ENCODE measurements at places on chromosomes 16 and 17.

DNA sequence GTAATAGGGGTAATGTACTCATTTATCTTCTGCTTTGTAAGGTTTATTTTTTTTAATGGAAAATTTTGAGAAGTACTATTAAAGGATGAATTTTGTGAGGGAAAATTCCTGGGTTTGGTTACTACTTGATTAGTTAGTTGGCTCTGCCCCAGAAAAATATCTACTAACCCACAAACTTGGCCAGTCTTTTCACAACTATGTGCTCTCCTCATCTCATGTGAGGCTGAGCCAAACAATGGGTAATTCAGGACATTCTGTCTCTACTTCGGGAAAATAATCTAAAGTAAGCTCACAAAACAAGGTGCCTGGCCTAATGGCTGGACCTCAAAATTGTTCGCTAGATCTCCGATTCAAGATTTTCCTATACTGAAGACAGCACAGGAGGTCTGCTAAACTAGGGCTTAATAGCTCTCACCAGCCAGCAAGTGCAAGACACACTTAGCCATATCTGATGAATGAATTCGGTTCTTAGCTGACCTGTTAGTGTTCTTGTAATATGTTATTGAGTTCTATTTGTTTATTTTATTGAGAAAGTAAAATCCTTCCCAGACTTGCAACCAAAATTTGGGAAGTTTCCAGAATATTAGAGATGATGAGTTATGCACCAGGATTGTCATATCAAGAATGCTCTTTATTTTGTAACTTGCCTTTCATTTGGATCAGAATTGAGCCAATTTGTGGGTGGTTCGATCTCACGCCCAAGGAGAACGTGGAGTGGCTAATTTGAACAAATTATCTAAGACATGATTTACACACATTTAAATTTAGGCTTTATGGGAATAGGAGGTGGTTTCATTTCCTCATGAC is 5.7 kb downstream of the KCNJ16 start:
- DNase-seq = no peak

DNA sequence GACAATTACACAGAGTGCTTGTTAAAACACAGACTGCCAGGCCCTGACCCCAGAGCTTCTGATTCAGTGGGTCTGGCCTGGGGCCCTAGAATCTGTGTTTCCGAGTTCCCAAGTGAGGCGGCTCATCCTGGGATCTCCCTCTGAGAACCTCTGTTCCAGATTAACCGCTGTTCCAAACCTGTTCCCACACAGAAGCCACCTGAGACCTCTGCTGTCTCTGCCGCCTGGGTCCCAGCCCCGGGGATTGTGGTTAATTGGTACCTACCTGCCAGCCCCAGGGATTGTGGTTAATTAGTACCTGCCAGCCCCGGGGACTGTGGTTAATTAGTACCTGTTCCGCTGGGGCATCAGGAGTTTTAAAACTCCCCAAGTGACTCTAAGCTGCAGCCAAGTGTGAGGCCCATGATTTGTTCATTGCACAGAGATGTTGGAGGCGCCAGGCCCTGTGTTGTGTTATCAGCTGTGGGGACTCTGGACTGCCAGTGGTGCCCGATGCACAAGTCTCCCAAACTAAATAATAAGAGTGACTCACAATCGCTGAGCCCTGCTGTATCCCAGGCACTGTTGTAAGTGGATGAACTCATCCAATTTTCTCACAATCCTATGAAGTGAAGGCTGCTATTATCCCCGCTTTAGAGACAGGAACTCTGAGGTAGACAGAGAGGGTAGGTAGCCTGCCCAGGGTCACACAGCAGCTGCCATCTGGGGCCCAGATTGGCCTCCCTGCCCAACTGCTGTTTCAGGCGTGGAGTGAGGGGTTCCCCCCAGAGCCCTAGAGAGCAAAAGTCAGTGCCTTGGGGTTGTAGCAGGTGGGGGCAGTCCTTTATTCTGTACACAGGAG is 219.7 kb downstream of the IRF8 start:
- DNase-seq = no peak

DNA sequence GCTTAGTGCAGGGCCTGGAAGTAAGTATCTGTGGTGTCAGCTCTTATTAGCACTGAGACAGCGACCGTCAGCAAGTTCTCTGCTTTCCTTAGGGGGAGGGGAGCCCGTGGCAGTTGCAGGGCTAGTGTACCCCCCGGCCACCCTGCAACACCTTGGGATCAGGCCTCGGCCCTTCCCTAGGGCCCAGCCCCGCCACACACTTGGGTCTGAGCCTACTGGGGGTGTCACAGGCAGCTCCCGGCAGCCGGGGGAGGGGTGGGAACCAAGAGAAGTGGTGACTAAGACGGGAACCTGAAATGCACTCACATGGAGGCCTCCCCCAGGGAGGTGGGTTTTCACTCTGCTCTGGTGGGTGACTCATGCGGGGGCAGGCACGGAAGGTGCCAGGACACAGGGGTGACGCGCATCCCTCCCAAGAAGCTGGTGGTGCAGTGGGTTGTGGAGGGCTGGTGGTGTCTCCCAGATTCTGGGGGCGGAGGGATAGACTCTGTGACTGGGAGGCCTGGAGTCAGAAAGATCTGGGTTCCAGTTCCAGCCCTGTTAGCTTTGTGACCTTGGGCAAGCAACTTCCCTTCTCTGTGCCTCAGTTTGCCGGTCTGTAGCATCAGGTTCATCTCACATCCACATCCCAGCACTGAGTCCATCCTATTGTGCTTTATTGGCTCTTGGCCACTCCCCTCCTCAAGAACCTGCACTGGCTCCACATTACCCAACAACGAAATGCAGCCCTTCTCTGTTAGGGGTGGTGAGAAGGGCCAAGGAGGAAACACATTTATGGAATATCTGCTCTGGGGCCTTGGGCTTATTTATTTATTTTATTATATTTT is 44.5 kb downstream of the LAT start:
- DNase-seq = peak; percentile 11

GRCh38 chr17:12911239-12911638 is 106.6 kb downstream of the ELAC2 start:
- DNase-seq = no peak

- no peak for DNase-seq
These were observed 661 bp downstream of the LRRC3C start for GRCh38 chr17:39927929-39928857.

DNA sequence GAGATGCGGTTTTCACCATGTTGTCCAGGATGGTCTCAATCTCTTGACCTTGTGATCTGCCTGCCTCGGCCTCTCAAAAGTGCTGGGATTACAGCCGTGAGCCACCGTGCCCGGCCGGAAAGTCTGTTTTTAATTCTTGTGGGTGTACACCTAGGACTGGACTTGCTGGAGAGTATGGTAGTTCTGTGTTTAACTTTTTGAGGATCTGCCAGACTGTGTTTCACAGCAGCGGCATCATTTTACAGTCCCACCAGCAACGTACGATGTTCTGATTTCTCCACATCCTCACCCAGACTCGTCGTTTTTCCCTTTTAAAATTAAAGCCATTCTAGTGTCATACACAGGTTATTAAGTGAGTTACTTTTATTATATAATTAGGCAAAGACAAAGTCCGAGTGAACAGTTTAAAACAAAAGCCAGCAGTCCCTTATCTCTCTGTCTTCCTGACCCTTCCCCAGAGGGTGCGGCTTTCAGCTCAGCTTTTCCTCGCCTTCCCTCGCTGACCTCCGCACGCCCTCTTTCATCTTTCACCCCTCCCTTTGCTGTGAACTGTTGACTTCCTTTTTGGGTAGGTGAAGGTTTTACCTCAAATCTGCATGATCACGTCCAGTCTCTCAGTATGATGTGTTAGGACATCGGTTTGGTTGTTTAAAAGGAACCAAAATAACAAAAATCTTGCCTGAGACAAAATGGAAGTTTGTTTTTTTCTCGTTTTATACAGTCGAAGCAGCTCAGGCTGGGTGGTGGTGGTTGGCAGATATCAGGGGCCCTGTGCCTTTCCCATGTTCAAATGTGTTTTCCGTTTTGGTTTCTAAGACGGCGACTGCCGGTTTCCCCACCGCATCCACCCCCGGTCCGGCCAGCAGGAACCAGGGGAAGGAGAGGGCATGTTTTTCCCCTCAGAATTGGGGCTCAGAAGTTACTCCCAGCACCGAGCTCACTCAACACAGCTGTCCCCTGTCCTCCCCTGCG is 18.0 kb downstream of the FAM234A start:
- DNase-seq = no peak

DNA sequence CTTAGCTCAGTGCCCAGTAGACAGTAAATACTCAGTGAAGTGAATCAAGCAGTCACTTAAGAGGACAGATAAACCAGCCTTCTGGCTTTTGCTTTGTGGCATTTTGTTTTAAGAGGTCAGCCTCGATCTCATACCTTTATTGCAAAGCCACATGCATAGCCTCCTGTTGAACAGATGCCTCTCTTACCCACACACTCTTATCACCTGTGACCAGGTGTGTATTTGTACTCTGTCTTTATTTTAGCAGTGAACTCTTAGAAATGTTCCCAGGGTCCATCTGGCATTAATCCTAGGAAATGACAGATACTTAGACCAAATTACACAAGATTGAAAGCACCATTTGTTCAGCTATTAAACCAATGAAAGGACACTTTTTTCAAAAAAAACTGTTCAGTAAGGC is 1426.5 kb downstream of the CDH11 start:
- DNase-seq = no peak

DNA sequence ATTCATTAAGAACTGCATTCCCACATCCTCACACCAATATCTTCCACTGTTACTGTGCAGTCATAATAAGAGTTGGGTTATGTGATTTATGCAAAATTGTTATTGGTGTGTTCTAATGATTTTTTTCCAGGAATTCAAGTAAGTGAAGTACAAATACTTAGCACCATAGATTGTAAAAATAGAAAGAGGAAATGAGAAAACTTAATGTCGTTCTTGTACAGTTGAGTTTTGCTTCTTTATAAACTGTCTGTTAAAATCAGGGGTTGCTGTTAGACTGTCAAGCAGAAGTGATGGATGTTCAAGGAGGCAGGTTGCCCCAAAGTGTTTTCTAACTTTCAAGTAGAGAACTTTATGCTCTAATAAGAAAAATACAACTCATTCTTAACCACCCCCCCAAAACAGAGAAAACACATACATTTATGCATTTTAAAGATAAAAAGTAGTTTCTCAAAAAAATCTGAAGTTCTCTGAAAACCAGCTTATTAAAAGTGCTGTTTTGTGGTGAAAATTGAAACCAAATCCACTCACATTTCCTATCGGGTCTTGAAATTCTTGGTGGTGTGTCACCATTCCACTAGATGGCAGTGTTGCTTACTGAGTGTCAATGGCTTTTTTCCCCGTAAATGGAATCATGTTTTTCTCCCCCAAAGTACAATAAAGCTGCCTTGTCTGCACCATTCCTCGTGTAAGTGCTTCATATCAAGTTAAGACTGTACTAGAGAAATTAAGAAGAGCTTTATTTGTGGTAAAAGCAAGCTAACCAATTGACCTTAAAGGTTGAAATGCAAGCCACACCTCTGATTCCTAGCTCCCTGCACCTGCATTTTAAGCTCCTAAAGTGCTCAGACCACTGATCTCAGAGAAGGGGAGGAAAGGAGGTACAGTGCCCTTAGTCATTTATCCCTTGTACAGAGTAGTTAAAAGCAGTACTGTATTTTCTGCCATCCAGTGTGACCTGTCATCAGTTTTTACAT is 4.7 kb upstream of the IGSF6 start:
- DNase-seq = peak; percentile 14
